NCI-H187 (cell line): ENCODE measurements at places on chromosomes 12 and 14.
A peak's percentile ranks its signal among the peaks of the same experiment; 100 is the strongest.

- peak; percentile 54 for DNase-seq
Observed at GRCh38 chr14:45811155-45811554, 558.2 kb upstream of the MIS18BP1 start.

DNA sequence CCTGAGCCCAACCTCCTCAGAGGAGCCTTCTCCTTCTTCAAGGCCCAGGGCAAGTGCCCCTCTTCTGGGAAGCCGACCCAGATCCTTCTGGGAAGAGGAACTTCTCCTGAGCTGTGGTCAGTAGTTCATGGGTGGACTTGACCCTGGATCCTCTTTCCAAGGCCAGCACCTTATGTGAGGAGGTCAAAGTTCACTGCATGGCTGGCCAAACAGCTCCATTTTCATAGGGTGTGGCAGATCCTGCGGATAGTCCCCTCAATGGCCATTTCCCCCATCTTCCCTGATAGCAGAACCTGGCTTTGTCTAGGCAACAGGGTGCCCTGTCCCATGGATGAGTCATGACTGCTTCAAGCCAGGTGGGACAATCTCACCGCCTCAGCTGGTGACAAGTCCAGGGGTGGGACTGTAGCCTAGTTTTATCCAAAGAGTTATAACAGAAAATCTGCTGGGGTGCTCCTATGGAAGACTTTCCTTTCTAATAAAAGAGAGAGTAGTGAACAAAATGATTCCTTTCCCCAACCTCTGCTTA is 10.4 kb downstream of the ASB2 start:
- DNase-seq = no peak

GRCh38 chr12:24494401-24494800 is 454.5 kb downstream of the BCAT1 start:
- no peak for DNase-seq

DNA sequence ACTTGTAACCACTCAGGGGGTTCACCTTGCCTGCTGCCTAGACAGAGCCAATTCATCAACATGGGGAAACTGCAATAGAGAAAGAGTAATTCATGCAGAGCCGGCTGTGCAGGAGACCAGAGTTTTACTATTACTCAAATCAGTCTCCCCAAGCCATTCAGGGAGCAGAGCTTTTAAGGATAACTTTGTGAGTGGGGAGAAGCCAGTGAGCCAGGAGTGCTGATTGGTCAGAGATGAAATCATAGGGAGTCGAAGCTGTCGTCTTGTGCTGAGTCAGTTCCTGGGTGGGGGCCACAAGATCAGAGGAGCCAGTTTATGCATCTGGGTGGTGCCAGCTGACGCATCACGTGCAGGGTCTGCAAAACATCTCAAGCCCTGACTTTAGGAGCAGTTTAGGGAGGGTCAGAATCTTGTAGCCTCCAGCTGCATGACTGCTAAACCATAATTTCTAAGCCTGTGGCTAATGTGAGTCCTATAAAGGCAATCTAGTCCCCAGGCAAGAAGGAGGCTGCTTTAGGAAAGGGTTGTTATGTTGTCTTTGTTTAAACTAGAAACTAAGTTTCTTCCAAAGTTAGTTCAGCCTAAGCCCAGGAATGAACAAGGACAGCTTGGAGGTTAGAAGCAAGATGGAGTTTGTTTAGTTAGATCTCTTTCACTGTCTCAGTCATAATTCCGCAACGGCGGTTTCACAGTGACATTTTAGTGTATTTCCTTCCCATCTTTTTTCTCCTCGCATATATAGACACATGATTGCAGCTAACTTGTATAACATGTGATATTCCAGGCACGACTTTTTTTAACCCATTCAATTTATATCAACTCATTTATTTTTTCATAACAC is 68.9 kb upstream of the NCOR2 start:
- no peak for DNase-seq

GRCh38 chr14:52080808-52081755 is 12.2 kb upstream of the NID2 start:
- peak; percentile 67 for DNase-seq

DNA sequence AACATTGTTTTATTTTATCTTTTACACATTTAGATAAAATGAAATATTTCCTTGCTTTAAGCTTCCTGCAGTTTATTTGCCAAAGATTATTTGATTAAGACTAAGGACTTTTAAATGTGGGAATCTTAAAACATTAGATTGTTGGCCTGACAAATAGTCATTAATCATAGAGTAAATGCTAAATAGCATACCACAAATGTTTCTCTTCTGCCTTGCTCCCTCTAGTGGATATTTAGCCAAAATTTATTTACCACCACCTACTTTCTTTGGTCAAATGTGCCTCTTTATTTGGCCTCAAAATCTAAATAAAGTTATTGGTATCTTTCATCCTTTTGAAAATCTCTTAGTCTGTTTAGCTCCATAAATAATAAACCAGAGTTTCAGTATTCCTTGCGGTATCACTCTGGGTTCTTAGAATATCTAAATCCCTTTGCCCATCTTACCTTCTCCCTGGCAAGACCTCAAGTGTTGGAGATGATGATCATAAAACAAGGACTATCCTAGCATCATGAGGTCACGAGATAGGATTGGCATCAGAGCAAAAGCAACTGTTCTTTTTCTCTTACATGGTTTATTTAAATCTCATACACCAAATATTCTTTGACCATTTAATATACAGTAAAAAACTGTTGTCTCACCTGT is 150.6 kb upstream of the AEBP2 start:
- no peak for DNase-seq

DNA sequence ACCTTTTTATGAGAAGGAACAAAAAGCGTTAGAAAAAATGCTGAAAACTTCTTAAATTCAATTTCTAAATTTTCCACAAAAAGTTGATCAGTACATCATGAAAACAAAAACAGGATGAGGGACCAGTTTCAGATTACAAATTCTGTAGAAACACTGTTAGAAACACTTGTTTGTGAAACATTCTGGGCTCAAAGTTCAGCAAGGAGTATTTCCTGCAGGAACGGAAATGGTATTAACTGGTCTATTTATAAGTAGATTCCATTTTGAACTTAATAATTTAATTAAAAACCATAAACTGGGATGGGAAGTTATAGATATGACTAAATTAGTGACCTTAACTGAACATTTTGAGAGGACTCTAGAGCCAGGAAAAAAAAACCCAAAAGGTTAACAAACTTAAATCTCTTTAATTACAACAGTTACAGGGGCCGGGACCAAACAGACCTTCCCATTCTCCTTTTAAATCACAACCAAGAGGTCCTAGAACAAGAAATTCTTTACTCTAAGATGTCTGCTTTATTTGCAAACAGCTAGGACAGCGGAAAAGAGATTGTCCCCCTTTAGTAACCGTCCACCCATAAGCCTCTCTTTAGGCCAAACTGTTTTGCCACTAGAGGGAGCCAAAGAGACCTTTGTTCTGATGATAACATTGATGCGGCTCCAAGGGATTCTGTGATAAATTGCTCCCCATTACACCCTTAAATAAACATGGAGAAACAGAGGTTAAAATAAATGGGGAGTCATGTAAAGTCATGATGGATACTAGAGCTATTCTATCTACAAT is 69.0 kb upstream of the RERGL start:
- no peak for DNase-seq

DNA sequence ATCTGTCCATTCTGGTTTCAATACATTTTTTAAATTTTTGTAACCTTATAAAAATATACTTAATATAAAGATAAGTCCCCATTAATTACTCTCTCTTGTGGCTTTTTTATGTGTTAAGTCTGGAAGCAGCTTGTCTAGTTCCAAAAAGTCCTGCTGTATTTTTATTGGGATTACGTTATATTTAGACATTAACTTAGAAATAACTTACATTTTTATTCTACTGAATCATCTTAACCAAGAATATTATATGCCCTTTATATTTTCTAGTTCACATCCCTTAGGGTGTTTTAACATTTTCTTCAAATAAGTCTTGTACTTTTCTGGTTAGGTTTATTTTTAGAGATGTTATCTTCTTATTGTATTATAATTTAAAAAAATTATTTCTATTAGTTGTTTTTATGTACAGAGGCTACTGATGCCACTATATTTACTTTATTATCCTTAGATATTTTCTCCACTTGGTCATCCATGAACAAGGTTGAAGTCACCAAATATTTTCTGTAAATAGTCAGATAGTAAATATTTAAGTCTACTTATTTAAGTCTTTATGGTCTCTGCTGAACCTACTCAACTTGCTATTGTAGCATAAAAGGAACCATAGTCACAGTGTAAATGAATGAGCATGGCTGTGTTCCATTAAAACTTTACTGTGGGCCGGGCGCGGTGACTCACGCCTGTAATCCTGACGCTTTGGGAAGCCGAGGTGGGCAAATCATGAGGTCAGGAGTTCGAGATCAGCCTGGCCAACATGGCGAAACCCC is 132.4 kb upstream of the NEDD1 start:
- no peak for DNase-seq

GRCh38 chr14:69945912-69946311 is 66.7 kb downstream of the SMOC1 start:
- DNase-seq = no peak

- DNase-seq = peak; percentile 62
Observed at GRCh38 chr12:40819436-40820108, 127.3 kb downstream of the CNTN1 start.

DNA sequence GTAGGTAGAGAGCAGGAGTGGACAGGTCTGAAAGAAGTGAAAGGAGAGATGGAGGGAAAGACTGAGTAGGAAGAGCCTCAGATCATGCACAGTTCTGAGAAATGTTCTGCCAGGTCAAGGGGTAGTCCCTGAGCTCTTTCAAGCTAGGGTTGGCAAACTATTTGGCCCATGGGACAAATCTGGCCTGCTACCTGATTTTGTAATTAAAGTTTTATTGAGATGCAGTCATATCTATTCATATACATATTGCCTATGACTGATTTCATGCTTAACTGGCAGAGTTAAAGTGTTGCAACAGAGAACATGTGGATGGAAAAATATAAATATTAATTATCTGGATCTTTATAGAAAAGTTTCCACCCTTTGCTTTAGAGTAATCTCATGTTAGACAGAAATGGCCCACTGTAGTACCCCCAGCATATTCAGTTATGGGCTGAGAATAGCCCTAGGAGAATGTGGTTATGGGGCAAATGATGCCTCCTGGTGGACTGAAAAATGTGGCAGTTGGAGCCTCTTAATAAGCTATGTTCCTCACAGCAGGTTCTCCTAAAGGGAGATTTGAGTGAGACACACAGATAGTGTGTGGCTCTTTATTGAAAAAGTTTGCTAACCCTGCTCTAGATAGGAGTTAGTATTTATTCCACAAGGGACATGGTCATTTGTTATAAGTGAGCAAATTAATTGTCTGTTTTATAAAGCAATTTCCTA is 476.9 kb downstream of the LRIG3 start:
- DNase-seq = no peak

- no peak for DNase-seq
Observed at GRCh38 chr12:123952037-123952436, 20.6 kb downstream of the CCDC92 start.

GRCh38 chr12:123807670-123808069 is 45.6 kb downstream of the DNAH10 start:
- DNase-seq = no peak
